ENCODE measurements at places on chromosomes 16 and 17.
A peak's percentile ranks its signal among the peaks of the same experiment; 100 is the strongest.

- no peak for DNase-seq
These were observed 15.5 kb downstream of the UNKL start for GRCh38 chr16:1398826-1399581.

DNA sequence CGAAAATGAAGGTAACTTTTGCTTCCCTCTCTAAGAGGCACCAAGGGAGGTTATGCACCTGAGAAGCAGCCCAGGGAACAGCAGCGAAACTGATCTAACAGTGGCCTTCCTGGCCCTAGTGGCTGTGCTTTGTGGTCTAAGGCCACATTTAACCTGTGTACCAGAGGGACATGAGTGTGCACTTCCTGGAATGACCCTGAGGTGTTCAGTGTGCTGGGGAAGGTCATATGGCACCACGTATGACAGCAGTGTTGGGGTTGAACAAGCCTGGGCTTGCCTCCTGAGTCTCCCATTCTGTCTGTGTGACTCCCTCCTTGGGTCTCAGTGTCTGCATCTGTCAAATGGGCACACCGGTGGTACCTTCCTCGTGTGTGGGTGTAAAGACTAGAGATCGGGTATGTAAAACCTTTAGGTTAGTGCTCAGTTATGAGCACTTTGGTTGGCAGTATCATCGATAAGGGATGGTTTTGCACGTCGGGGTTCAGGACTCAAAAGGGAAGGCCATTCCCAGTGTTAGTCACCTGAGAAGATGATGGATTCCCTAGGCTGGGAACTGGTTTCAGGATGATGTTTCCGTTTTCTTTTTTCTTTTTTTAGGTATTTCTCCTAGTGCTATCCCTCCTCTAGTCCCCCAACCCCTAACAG lies 31.9 kb downstream of the PLCG2 start:
- DNase-seq = no peak

- no peak for DNase-seq
These were observed 4.5 kb downstream of the CDH5 start for GRCh38 chr16:66370786-66371684.

GRCh38 chr17:285751-286422 lies 66.7 kb downstream of the RPH3AL start:
- DNase-seq = no peak

DNA sequence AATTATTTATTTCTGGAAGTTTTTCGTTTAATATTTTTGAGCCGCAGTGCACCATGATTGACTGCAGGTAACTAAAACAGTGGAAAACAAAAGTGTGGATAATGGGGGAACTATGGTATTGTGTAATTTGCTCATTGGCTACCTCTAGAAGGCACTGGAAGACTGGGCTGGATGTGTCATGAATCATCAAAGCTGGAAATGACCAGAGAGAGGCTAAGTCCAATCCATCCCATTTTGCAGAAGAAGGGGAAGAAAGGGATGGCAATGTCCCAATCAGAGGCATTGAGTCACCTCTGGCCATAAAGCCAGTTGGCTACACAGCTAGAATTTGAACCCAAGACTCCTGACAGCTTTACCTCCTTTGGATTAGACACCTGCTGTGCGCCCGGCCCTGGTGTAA lies 29.3 kb downstream of the GLP2R start:
- DNase-seq = no peak

GRCh38 chr17:73546770-73547536 lies 97.3 kb downstream of the SDK2 start:
- DNase-seq = peak; percentile 71

- DNase-seq = no peak
These were observed 25.3 kb downstream of the MGRN1 start for GRCh38 chr16:4649744-4650442.

DNA sequence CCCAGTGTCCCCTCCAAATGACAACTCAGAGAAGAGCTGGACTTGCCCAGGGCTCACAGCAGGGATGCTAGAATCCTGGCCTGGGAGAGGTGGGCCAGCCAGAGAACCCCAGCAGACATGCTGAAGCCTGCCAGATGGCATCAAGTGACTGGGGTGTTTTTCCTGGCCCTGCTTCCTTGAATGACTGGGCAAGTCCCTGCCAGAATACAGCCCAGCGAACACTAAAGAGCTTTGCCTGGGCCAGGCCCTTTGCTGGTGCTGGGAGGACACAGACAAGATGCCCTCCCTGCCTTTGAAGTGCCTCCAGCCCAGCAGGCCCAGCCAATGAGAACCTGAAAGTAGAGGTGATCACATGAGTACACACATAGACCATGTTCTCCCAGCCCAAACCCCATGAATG lies 11.5 kb downstream of the ZNF319 start:
- no peak for DNase-seq

DNA sequence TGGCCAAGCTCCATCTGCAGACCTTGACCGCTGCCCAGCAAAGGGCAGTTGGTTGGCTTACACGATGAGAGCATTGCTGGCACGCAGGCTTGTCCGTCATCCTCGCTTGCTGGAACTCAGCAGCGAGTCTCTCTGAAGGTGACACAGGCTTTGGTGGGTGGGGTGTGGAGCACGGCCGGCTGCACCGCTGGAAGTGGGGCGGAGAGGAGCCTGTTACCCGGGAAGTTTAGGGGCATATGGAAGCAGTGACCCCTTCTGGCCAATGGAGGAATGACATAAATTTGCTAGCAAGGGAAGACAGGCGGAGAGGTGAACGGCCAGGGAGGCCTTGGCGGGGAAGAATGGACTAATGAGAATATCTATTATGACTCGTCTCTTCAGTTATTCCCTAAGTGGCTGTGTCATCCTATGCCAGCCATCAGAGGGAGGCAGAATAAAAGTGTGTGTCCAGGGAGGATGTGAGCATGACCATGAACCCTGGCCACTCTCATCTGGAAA lies 65.9 kb upstream of the SDK2 start:
- peak; percentile 36 for DNase-seq

DNA sequence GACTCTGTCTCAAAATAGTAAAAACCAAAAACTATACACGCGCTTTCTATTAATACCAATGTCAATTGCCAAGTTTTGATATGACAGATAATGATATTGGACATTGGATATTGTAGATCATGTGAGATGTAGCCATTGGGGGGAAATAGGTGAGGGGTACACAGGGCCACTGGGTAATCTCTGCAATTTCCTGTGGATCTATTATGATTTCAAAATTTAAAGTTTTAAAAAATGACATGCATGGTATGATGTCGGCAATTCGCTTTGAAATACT lies 266.0 kb downstream of the PARN start:
- DNase-seq = no peak

- DNase-seq = no peak
These were observed 990 bp downstream of the SLC5A11 start for GRCh38 chr16:24846548-24847357.

DNA sequence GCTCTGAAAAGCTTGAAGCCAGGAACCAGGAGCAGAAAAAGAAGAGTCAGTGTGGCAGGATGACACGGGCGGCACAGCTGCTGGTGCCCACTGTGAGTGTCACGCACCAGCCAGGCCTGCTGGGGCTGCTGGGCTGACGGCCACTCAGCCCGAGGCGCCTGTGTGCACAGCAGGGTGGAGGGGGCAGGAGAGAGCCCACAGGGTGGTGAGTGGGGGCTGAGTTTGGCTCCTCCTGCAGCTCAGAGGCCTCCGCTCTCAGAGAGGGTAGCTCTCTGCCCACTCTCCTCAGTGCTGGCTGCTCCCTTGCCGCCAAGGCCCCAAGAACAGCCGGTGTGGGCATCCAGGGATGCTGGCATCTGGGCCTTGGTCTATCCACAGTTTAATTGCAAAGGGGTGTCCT lies 59.6 kb downstream of the GSG1L start:
- DNase-seq = no peak

GRCh38 chr17:39653662-39654331 lies 11.4 kb upstream of the TCAP start:
- DNase-seq = peak; percentile 73
